ENCODE measurements at places on chromosomes 2 and 18.

DNA sequence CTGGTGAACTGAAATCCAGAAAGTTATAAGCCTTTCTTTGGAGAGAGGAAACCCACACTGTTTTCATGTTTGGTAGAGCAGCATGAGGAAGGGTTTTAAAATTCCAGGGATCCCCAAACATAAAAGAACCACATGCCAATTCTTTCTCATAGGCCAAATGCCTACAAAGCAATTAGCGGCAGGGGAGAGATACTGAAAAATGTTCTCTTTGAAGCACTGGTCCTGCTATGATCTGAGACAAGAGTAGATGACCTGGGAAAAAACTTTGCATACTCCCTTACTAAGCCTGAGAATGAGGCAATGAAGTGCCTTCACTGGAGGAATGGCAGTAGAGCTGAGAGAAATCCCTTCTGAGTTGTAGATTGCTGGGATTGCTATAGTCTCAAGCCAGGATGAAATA lies 1261.7 kb downstream of the DSC3 start:
- DNase-seq, result no peak

GRCh38 chr2:108629417-108629816 lies 89.9 kb upstream of the RANBP2 start:
- no peak for DNase-seq

DNA sequence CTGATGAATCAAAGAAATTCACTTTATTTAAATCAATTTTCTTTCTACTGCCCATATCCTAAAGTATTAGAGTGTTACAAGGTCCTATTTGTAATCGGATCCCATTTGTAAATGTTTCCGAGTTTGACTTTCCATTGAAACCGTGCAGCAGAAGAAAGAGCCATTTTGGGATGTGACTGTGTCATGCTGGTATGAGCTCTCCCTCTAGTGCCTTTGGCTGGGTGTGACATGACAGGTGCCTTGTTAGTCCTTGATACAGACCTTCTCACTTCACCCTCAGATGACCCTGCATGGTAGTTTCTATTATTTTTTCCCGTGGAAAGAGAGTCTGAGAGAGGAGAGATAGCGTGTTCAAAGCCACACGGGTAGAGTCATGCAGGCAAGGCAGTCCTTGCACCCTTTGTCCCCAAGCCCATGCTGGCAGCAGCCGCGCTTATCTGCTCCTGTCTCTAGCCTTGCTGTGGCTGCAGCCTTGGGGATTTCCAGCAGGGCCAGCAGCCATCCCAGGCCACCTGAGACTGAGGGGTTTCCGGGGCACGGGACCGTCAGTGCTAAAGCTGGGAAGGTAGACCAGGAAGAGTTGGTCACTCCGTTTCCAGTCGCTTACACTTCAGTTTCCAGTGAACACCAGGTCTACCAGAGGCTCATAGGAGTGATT lies 21.4 kb downstream of the CHMP1B start:
- no peak for DNase-seq

- DNase-seq, result no peak
Measured at GRCh38 chr2:26456440-26457250, 21.3 kb downstream of the OTOF start.

DNA sequence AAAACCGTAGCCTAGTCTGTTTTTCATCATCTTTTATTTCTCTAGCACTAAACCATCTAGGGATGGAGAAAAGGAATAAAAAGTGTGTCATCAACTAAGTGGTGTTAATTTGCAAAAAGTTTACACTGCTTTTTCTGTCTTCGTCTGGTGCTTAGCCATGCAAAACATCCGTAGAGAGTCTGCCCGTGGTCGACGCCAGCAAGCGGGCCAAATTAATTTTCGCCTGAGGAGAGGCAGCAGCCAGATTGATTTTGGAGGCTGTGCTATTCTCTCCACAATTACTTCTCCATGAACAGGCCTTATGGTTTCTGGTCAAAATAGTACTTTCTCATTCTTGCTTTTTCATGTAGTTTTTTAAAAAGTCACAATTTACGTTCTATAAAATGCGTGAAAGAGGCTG lies 46.3 kb downstream of the TNFRSF11A start:
- DNase-seq, result no peak

- DNase-seq, result no peak
Measured at GRCh38 chr2:195461010-195461409, 196.0 kb upstream of the SLC39A10 start.

- no peak for DNase-seq
Measured at GRCh38 chr2:37809525-37809924, 115.6 kb upstream of the RMDN2 start.

DNA sequence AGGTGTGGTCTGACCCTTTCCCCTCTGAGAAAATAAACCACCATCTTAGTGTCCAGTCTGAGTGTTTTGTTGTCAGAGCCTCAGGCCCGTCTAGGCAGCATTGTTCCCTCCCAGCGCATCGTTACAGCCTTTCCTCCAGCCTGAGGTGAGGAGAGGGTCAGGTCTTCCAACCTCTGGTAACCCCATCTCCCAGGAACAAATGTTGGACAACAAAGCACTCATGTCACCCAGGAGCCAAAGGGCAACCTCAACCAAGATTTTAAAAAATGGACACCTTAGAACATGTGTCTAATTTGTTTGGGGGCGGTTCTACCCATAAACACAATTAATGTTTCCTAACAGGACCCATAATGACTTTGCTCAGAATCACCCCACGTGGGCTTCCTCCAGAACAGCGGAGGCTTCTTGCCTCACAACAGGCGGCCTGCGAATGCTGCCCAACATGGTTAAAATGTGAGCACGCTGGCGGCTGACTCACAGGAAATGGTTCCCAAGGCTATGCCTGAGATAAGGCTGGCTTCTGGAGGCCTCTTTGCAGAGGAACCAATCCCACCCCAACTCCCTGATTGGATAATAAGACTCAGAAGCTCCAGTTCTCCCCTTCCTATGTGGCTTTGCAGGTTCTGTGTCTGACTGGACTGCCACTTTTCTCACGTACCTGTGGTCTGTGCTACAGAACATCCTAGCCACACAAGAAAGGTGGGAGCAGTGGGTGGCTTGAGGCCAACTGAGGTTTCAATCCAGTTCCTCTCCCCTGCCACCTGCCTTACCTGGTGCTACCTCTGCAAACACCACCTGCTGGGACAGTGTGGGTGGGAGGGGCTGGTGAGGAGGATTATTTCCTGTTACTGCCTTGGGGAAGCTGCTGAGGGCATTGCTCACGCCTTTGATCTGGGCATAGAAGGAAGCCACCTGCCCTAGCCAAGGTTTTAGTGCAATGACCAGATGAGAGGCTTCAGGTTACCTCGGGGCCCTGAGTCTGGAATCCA lies 108.8 kb downstream of the B3GNT2 start:
- DNase-seq, result no peak

DNA sequence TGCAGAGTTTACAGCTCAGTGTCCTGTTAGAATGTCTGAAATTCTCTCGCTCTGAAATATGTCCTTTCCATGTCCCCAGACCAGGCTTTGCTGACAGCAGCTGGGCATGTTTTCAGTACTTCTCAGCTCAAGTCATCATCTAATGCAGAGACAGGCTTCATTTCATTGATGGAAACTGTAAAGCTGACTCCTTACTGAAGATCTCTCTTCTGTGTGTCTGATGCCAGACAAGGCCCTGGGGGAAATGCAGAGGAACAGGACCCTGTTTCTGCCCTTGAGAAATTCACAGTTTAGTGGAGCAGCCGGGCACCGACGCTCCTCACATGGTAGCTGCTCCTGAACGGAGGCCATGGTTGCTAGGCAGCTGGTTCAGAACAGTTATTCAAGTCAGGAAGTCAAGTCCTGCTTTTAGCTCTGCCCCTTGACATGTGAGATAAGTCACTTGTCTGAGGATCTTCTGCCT lies 24.6 kb upstream of the FZD7 start:
- no peak for DNase-seq

DNA sequence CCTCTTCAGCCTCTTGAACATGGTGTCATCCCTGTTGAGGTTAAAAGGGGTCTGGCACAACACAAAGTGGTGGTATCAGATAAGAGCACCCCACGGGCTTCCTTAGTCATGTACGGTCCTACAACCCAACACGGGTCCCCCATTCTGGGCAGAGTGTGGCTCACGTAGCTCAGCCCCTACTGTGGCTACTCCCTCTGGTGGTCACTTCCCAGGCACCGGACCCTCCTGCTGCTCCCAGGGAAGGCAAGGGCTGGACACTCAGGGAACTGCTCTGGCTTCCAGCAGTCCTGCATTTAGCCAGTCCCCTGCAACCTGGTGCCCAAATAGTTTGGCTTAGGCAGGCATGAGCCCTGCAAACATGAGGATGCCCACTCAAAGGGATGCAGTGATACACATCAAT lies 58.6 kb downstream of the GALNT14 start:
- DNase-seq, result no peak

DNA sequence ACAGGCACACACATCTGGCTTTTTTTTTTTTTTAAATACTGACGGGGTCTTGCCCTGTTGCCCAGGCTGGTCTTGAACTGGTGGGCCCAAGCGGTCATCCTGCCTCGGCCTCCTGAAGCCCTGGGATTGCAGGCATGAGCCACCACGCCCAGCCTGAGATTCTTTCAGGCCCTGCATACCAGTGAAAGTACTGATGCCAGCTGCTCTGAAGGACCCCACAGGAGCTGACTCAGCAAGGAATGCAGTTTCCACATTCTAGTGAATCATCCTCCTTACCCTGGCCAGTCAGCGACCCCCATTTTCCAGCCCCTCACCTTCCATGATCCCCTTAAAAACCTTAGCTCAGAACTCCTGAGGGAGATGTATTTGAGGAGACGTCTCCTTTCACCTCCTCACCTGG lies 5.8 kb upstream of the DTYMK start:
- DNase-seq, result no peak

- no peak for DNase-seq
Measured at GRCh38 chr2:53512071-53512826, 255.4 kb upstream of the CHAC2 start.

- DNase-seq, result no peak
Measured at GRCh38 chr2:236638707-236639106, 69.1 kb downstream of the ACKR3 start.

DNA sequence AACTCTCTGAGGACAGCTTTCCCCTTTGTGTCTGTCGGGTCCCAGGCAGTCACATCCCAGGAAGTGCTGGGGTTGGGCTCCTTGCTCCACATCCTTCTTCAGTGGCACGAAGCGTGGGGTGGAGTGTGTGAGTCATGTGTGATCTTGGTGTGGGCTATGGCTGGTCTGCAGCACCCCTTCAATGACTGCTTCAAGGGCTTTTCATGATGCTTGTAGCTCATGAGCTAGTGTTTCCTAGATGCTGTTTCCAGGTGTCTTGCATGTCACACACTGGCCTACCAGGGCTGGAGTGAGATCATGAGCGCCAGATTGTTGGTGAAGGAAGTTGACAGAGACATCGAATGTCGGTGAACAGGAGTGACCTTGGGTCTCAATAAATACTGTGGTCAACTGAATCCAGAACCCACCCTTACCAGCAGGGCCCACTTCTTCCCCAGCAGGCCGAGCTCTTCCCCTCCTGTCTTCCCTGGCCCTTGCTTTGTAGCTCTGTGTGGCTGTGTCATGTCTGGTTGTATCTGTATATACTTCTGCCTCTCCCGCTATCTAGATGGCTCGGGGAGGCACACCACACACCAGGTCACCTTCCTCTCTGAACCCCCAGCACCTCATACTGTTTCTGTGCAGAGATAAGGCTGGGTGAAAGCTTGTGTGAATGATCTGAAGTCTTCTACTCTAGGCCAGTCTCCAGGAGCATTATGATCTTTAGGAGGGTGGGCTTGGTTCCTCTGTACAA lies 3.8 kb downstream of the C2orf92 start:
- DNase-seq, result no peak

- DNase-seq, result no peak
Measured at GRCh38 chr2:71815701-71816474, 331.8 kb downstream of the CYP26B1 start.

DNA sequence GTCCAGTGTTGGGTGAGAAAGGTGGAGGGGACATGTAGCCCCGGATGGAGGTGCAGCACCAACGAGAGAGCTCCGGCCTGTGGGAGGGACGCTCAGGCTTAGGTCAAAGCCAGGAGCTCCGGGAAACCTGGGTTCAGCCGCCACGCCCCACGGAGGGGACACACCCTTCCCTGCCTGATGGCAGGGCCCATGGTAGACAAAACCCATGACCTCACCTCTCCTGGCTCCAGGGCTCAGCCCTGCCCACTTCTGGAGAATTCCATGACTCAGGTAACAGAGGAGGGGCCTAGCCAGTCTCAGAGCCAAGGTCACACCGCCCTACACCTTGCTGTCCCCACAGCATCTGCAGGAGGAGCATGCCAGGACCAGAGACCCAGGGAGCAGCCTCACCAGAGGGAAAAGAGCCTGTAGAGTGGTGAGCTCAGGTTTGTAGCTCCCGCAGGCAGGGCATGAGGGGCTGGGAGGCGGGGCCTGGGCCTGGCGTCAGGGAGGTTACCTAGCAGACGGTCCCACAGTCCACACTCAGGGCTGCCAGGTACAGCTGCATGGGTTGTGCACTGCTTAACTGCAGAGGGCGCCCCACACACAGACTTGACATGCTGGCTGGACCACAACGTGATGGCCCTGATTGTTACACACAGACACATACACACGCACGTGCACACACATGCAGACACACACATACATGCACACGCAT lies 70.8 kb upstream of the SMAD7 start:
- no peak for DNase-seq

DNA sequence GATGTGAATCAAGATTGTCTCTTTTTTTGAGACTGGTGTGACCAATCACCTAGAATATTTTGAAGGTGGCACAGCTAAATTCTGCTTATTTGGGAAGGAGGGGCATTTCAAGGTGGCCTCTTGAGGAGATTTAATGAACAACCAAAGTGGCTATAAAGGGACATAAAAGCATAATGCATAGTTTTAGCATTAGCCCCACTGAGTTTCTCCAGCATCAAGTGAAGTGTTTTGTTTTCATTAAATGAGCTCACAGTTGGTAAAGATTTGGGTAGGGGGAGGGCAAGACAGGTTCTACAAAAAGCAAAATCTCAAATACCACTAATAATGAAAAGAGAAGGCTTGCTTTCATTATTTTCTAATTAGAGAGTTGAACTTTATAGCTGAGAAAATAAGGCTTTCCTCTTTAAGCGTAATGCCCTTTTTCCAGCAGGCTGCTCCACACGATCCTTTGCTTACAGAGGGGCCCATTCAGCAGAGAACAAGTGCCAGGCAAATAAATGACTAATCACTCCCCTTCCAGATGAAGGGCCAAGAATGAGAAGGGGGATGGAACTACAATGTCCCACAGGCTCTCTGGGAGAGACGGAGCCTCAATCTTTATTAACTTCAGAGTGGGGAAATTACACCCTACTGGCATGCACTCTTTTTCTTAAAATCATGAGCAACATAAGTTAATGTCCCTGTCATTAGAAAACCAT lies 35.9 kb downstream of the LHCGR start:
- no peak for DNase-seq

DNA sequence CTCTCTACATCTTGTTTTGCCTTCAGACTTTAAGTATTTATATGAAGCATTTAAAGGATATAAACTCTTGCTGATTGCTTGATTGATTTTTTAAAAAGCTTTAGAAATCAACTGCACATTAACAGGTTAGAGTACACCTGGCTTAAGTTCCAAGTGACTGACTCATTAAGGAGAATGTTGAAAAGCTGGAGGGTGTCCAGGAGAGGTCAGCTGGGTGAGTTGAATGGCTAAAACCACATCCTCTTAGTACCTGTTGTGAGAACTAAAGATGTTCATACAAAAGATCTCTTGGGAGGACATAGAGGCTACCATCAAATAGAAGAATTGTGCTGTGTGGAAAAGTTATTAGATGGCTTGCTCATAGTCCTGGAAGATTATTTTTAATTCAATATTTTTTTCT lies 206.8 kb downstream of the TXNL1 start:
- DNase-seq, result no peak

GRCh38 chr2:183112577-183112976 lies 11.7 kb upstream of the NUP35 start:
- DNase-seq, result no peak

Data from stimulated activated CD8-positive, alpha-beta memory T cell treated with anti-CD3 and anti-CD28 coated beads, Interleukin-4, amount 100 ng/mL, for 1 hour (primary cell).